HuH-7 (cell line): ENCODE measurements at places on chromosomes 12 and 14.

GRCh38 chr14:85617791-85618190, 87.8 kb downstream of the FLRT2 start:
- no peak for DNase-seq

GRCh38 chr14:101721951-101722661, 39.4 kb upstream of the PPP2R5C start:
- DNase-seq, result no peak

- no peak for DNase-seq
Measured at GRCh38 chr12:13164921-13165616, 31.5 kb upstream of the EMP1 start.

- no peak for DNase-seq
Measured at GRCh38 chr12:61713121-61713520, 547.1 kb upstream of the USP15 start.

GRCh38 chr12:51904951-51905470, 2.3 kb upstream of the ACVRL1 start:
- DNase-seq, result no peak

GRCh38 chr14:30191639-30192279, 264.1 kb upstream of the PRKD1 start:
- DNase-seq, result no peak

DNA sequence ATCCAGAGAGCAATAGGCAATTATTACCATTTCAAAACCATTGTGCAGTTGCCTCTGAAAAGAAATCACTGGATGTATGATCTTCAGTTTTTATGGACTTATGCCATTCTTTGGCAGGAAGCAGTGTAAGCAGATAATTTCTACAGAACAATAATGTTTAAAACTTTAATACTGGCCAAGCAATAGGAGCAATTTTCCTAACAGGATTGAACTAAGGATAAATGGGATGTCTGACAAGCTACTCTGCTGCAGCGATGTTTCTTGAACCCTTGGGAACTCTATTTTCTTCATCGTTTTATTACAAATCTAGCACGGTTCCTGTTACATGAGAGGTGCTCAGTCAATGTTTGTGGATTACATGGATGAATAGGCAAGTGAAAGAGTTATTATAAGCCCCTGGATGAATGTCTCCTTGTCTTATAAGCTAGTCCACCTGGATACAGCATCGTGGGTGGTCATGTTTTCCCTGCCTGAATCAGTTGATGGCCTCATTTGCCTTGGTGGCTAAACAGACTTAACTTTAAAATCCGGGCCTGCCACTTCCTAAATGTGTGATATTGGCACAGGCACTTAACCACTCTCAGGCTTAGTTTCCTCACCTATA, 68.2 kb upstream of the MDM1 start:
- no peak for DNase-seq

GRCh38 chr12:14367040-14367661, 1.7 kb downstream of the ATF7IP start:
- no peak for DNase-seq

DNA sequence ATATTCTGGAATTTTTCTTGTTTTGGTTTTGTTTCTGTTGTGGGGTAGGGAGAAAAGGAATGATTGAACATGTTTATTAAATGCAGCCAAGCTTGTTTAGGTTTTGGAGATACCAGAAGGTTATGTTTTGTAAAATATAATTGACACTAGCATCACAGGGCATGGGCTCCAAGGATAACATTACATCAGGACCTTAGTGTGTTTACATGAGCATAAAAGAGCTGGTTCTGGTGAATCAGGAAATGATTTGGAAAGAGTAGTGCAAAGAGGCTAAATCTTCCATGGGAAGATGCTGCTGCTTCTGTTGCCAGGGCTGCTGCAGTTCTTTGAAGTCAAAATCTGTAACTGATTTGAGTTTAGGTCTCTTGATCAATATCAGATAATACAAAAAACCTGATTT, 118.7 kb downstream of the ETNK1 start:
- DNase-seq, result no peak

DNA sequence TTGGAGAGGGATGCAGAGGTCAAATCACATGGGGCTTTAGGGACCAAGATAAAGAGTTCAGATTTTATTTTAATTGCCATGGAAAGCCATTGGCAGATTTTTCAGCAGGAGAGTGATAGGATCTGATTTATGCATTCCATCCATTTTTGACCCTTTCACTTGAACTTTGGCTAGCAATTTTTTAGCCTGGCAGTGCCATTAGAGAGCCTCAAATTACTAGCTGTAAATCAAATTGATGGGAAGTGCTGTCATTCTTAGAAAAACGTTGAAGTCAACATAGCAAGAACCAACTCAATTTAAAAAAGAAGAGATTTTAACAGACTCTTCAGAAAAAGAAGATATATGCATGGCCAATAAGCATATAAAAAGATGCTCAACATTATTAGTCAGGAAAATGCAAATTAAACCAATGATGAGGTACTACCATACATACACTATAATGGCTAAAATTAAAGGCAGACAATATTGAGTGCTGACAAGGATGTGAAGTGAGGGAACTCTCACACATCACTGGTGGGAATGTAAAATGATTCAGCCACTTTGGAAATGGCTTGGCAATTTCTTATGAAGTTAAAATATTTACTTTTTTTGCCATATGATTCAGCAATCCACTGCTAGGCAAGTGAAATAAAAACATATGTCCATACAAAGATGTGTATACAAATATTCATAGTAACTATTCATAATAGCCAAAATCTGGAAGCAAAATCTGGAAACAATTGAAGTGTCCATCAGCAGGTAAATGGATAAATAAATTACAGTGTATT, 89.7 kb downstream of the PTCSC3 start:
- DNase-seq, result no peak

DNA sequence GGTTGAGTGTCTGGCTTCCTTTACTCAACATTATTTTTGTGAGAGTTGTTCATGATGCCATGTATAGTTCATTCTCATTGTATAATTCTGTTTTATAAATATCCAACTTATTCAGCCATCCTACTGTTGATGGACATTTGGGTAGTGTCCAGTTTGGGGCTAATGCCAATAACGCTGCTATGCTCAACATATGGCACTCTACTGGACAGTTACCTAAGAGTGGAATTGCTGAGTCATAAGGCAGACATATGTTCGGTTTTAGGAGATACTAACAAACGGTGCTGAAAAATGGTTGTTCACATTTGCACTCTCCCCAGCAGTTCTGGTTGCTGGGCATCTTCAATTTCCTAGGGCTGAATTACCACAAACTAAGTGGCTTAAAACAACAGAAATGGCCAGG, 28.7 kb upstream of the P2RX4 start:
- no peak for DNase-seq

DNA sequence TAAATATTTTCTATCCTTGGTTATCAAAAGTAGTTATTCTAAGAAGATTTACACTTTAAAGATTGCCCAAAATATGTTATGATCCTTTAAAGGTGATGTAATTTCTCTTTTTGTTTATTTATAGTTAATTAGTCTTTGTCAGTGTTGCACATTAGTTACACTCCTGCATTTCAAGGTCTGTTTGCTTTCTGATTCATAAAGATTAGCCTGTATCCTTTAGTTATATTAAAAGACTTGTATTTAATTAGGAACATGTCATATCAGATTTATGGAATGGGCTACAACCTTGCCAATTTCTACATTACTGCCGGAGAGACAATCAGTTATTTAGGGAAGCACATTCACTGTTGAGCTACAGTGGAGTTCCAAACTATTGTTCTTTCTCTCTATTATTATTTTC, 3.5 kb downstream of the EPYC start:
- DNase-seq, result no peak

DNA sequence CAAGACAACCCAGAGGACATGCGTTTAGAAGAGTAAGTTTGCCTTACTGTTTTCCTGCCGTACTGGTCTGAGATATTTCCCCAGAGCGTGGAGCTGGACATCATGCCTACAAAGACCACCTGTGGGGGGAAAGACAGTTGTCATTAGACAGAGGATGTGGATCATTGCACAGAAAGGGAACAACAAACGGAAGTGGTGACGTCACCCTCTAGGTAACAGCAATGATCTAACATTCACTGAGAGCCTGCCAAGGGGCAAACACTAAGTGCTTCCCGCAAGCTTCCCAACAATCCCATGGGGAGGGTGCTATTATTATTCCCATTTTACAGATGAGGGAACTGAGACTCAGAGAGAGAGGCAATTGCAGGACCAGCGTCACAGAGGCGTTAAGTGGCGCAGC, 48.5 kb downstream of the SVOP start:
- DNase-seq, result no peak
